ENCODE measurements at places on chromosomes 12 and 14. TPM values are rescaled to one million over a fixed set of nuclear protein-coding genes. Genes with fewer than 3 reads are reported as not detected.

GRCh38 chr14:51962711-51963110, 26.6 kb upstream of the RTRAF start:
- no peak for DNase-seq

DNA sequence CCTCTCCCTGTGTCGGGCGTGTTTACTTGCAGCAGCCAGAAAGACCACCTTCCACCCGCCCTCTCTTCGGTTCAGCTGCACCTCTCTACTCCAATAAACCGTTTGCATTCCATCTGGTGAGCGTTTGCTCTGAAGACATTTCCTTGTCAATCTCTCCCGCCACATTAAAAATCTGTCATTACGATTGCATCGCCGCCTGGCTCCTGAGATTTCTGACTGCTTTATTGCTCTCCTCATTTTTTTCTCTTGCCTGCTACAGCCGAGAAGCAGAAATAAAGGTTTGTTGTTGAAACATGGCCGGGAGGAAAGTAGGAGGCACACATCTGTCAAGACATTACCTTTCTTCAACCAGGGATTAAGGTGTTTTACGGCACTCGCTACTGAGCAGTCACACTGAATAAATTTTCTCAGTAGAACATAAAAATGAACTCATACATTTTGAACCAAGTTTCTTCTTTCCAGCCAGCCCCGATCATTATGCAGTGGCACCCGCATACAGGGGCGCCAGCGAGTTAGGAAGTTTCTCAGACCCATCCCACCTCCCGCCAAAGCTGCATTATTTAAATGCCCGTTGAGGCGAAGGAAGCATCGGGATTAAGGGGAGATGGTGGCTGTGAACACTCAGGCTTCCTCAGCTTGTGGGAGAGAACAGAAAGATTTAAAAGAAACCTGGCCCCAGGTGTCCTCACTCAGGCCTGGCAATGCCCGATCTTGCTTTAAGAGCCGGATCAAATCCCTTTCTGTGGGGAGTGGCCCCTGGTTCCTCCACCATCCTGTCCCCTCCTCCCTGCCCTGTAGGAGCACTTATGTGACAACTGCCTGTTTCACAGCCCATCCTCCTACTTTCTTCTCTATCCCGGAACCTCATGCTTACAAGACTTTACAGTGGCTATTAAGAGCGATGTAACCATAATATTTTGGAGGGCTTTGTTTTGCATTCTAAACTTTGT, 1108.9 kb downstream of the BCL11B start:
- DNase-seq = no peak

- DNase-seq = no peak
Observed at GRCh38 chr12:4563336-4563735, 1.3 kb downstream of the DYRK4 start.

DNA sequence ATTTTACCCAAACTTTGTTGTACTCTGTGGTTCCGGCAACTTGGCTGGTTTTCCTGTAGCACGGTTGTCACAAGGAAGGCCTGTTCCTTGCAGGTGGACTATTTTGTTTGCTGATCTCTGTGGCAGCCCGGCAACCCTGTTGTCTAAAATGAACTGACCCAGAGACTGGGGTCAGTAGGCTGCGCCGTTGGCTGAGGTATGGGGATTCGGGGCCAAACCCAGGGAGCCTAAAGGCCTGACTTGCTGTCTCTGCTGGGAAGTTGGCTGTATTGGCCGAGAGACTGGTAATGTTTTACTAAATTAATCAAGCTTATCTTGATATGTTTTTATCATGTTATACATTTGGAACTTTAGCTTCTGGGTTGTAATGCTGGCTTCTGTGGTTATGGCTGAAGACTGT, 13.8 kb downstream of the SMIM41 start:
- DNase-seq = no peak

- DNase-seq = no peak
Observed at GRCh38 chr14:102779574-102780315, 2.5 kb downstream of the TRAF3 start.

The LRCOL1 gene
- 0.40 TPM for polyA plus RNA-seq

The MYBPC1 gene
- polyA plus RNA-seq = 4.0 TPM
